ENCODE measurements at places on chromosomes 5 and 9. TPM values are rescaled to one million over a fixed set of nuclear protein-coding genes. Genes with fewer than 3 reads are reported as not detected.

DNA sequence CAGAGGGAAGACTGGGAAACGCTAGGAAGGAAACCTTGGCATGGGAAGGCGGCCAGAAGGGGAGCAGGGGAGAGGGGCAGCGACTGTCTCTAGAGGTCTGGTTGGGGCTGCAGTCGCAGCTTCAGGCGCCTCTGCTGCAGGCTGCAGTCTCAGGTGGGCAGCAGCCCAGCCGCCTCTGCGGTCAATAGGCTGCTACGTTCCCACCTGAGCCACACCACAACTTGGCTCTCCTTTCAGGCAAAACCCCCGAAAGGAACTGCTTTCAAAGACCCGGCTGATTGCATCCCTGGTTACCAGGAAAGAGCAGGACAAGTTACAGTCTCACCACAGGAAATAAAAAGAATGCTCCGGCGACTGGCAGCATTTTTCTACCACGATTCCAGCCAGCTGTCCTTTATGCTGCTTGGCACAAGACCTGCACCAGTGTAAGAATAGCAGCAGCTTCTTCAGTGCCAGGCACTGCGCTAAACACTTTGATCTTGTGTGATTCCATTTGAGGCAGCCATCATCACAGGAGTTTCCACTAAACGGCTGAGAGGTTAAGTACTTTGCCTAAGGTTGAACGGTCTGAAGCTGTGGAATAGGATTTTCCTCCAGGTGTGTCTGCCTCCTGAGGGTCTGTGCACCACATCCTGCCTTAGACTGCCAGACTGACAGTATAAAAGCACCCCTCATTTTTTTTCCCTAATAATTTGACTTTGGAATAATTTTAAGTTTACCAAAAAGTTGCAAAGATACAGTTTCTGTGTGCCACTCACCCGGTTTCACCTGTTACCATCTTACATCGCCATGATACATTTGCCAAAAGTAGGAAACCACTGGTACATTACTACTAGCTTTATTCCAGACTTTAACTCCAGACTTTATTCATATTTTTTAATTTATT lies 7.5 kb downstream of the RPS14 start:
- peak; percentile 53 for DNase-seq

- DNase-seq, result no peak
Measured at GRCh38 chr9:110105107-110105506, 102.9 kb downstream of the C9orf152 start.

DNA sequence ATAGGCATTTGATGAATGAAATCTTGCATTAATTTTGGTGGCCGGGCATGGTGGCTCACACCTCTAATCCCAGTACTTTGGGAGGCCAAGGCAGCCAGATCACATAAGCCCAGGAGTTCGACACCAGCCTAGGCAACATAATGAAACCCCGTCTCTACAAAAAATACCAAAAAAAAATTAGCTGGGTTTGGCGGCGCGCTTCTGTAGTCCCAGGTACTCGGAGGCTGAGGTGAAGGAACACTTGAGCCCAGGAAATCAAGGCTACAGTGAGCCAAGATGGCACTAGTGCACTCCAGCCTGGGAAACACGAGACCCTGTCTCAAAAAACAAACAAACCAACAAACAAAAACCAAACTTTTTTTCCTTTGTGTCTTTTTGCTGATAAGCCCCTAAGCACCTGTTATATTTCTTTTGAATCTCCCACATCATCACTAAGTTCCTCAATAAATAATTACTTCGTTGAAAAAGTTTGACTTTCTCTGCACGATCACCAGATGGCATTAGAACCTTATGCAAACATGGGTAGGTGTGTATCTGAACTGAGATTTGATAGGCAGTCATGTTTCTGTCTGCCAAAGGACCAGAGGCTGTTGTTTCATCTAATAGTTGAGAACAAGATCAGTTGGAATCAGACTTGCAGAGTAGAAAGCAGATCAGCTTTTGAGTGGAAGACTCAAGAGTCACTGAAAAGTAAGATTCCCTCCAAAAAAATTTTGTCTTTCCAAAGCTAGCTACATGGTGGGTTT lies 5.5 kb upstream of the MATR3 start:
- DNase-seq, result peak; percentile 29

Gene PAPPA
- 0.44 TPM for total RNA-seq

Gene RIOK2
- 34.6 TPM for total RNA-seq

DNA sequence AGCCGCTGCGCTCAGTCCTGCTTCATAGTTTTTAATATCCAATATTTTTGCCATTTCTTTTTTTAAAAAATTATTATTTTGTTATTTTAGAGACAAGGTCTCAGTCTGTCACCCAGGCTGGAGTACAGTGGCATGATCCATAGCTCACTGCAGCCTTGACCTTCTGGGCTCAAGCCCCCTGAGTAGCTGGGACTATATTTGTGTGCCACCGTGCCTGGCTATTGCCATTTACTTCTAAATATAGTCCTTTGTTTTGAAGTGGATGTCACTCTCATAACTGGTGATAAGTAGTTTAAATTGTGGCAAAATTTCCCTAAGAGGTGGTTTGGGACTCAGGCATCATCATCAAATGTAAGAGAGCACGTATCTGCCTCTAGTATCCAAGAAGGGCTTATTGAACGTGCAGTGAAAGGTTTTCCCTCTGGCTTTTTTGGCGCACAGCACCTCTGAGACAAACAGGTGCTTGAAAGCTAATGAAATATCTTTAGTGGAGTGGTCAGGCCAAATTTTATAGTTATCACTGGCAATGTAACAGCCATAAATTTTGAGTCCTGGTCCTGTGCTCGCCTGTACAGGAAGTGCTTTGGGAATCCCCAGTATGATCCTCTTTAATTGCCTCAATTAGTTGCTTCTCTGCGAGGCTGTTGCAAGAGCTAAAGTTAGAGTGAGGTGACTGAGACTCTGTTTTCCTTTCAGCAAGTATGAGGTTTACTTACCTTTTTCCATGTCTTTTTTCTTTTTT lies 14.8 kb downstream of the STXBP1 start:
- DNase-seq, result no peak

Gene DBH
- total RNA-seq, result not detected

Gene PCDHGB6
- not detected for total RNA-seq

DNA sequence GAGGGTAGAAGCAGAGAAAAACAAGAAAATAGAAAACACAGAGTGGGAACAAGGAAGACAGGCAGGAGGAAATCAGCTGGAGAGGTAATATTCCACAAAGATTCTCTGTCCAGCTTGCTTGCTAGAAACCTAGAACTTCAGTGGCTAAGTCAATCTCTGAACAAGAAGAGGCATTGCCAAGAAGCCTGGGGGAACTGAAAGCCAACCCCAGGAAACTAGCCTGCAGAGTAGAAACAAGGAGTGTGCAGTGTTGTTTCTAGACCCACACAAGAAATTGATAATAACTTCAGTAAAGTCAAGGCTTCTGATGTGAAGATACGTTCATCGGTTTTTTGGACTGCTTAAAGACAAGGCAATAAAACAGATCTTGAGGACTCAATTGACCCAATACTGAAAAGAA lies 234.5 kb upstream of the MAP3K1 start:
- no peak for DNase-seq

Gene PCDHB9
- 7.3 TPM for total RNA-seq

Gene ARSI
- 100 TPM for total RNA-seq

Gene EPB41L4B
- total RNA-seq, result 6.5 TPM

- no peak for DNase-seq
Measured at GRCh38 chr9:2826291-2826690, 17.6 kb downstream of the PUM3 start.

- no peak for DNase-seq
Measured at GRCh38 chr9:85516976-85517637, 224.6 kb downstream of the AGTPBP1 start.

DNA sequence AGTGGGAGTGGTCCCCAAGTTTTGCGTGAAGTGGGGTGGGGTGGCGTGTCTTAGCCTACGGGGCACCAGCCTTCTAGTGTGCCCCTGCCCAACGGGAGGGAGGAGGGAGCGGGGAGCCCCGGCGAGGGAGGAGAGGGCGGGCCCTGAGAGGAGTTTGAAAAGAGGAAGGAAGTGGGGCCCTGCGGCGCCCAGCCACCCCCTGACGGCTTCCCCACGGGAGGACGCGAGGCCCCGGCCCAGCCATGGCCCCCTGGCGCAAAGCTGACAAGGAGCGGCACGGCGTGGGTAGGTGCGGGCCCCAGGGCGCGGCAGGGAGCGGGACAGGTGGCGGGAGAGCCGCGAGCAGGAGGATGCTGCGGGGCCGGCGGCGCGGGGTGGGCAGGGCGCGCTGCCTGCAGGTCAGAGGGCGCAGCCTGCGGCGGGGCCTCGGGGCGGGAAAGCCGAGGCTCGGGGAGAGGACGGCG lies at the start of gene DOCK2:
TSS of gene DOCK2 (plus strand) at position 191 of the 464 bp plus-strand sequence. CDS start at position 243, 52 bp downstream.
- no peak for DNase-seq

Measured in G401 (cell line).